ENCODE measurements at places on chromosomes 16 and 17. TPM values are rescaled to one million over a fixed set of nuclear protein-coding genes. Genes with fewer than 3 reads are reported as not detected.

The EARS2 gene
- total RNA-seq, result 24.8 TPM

The OR1A1 gene
- not detected for total RNA-seq

The HEATR9 gene
- total RNA-seq, result not detected

The LCMT1 gene
- 28.7 TPM for total RNA-seq

The KRTAP4-9 gene
- not detected for total RNA-seq

The PSMD11 gene
- 107 TPM for total RNA-seq

The GPRC5B gene
- 24.8 TPM for total RNA-seq

The NAGLU gene
- 29.7 TPM for total RNA-seq

The CIAO2B gene
- 131 TPM for total RNA-seq

The KRTAP3-2 gene
- total RNA-seq, result not detected

The LITAFD gene
- not detected for total RNA-seq

The KRT28 gene
- not detected for total RNA-seq

The ATP6V0A1 gene
- 32.6 TPM for total RNA-seq

The SPN gene
- not detected for total RNA-seq

All from vein endothelial cell (primary cell).